ENCODE measurements at places on chromosomes 1 and 21.

DNA sequence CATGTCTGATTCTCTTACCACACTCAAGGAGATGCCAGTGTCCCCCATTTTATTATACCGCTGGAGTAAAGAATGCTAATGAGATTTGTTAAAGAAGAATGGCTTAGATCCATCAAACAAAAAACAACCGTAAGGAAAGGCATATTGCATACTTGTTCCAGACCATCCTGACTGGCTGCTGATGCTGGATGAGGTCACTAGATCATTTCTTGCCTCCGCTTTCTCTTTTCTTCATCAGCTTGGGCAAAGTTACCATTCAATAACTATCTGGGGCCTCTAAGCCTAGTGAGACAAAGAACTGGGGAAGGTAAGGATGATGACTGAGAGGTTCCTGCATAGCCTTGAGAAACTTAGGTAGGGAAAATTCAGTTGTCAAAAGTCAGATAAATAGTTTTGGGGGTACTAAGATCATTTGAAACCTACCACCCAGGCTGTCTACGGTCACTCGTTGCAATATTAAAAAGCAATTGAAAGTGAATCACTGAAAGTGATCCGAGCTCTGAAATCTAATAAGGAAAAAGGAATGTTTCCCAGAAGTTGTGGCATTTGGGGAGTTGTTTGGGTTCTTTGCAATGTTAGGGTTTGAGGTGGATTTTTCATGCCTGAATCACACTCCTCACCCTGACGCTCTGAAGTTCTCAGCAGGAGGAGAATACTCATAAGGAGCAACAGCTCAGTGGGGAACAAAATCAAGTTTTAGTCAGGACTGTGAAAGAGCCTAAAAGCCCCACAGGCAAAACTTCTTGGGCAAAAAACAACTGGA is 176.8 kb downstream of the HHIPL2 start:
- no peak for DNase-seq

DNA sequence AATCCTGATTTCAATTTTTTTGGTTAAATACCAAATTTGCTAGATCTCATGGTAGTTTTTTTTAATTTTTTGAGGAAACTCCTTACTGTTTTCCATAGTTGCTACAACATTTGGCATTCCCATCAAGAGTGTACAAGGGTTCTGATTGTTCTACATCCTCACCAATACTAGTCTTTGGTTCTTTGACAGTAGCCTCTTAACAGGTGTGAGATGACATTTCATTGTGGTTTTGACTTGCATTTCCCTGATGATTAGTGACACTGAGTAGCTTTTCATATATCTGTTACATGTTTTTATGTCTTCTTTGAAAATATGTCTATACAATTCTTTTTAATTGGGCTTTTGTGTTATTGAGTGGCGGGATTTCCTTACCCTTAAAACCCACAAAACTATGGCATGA is 20.9 kb upstream of the RGS13 start:
- no peak for DNase-seq

- DNase-seq = no peak
Measured at GRCh38 chr1:4726620-4727341, 72.4 kb downstream of the AJAP1 start.

- no peak for DNase-seq
Measured at GRCh38 chr1:202104073-202104472, 18.6 kb upstream of the GPR37L1 start.

- no peak for DNase-seq
Measured at GRCh38 chr1:25671929-25672328, 55.3 kb downstream of the MAN1C1 start.

GRCh38 chr21:34020005-34020847 is 53.2 kb upstream of the MRPS6 start:
- DNase-seq = no peak

GRCh38 chr1:161402446-161402845 is 34.8 kb upstream of the CFAP126 start:
- no peak for DNase-seq

- no peak for DNase-seq
Measured at GRCh38 chr1:246703581-246703980, 20.6 kb upstream of the SCCPDH start.

DNA sequence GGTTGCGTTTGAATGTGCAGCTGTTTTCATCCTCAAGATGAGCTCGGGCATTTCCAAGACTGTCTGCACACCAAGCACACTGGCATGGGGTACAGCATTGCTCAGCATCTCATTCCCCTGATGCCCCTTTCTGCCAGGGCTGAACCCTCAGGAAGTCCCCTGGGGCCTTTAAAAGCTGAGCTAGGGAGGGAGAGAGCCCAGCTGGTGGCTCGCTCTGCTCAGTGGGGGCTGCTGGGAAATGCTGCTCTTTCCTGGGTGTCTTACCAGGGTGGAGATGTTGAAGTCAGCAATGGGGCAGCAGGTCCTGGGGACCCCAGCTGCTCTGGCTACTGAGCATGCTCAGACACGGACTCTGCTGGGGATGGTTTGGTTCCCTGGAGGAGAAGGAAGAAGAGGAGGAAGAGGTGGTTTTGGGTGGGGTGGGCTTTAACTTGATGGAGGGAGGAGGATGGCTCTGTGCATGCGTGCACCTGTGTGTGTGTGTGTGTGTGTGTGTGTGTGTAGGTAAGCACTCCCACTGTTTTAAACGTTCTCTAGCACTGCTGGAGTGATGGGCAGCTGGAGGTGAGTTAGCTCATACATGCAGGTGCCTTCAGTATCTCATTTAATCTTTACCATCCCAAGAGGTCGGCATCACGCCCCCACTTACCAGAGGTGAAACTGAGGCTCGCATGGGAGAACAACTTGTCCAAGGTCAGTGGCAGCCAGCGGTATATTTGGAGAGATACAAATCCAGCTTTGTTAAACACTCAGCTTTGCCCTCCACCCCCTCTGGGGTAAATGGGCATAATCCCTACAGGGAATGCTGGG is 40.9 kb downstream of the ACTL8 start:
- no peak for DNase-seq

- no peak for DNase-seq
Measured at GRCh38 chr1:181011301-181012202, 11.1 kb downstream of the STX6 start.

- no peak for DNase-seq
Measured at GRCh38 chr21:33755354-33755753, 113.1 kb downstream of the ITSN1 start.

- DNase-seq = no peak
Measured at GRCh38 chr1:199612976-199613774, 414.3 kb upstream of the NR5A2 start.

DNA sequence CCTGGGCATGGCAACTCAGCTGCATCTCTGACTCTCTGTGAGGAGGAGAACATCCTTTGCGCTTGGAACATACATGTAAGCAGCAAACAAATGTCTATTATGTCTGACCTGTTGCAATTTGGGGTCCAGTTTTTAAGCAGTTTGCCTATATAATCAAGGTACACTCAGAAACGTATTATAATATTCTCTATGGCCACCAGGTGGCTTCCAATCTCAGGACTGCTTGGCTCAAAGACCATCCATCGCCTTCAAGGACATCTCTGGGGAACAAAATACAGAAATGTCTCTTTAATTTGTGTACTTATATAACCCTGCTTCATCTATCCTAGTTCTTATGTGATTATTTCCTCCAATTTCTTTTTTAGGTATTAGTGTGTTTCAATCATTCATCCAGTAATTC is 227.2 kb downstream of the OLFM3 start:
- DNase-seq = no peak

- DNase-seq = no peak
Measured at GRCh38 chr1:201850053-201850397, 21.1 kb downstream of the IPO9 start.

- no peak for DNase-seq
Measured at GRCh38 chr1:56434025-56434424, 145.3 kb downstream of the PLPP3 start.

DNA sequence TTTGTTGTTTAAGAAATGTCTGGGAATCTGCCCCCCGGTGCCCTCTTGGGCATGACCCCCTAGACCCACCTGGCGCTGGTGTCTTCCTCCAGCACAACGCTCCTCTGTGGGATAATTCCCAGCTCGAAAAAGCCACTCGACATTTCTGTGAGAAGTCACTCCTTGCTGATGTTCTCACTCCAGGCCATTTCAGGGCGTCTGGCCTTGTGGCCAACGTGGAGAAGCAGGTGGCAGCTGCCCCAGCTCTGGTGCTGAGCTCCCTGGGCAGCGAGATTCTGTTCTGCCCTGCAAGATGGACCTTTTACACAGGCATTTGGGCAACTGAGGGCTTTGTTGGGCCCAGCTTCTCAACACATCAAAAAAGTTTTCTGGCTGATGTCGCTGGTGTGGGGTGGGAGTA is 147.7 kb upstream of the WNT4 start:
- DNase-seq = no peak

DNA sequence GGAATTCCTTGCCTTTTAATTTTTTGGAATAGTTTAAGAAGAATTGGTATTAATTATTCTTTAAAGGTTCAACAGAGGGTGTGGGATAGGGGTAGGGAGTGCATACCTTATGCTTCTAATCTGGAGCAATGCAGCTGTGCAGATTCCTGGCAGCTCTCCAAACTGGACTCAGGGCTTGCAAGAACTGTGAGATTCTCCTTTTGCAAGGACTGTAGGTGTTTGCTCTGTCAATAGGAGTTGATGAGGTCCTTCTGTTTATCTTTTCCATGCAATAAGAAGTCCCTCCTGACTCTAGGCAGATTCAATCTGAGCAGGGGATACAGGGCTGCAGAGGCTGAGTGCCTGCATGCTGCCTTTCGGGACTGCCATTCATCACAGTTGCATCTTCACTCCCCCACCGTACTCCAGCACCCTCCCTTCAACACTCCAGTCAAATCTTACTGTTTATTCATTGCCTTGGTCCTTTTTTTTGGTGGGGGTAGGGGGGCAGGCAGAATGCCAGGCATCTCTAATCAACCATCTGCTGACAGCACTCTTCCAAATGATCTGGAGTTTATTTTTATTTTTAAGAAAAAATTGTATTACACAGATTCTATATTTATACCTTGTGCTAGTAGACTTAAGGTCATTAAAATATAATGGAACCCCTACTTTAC is 122.3 kb downstream of the DISC1 start:
- DNase-seq = no peak

- DNase-seq = no peak
Measured at GRCh38 chr1:220655509-220655908, 34.7 kb upstream of the C1orf115 start.

- DNase-seq = no peak
Measured at GRCh38 chr1:79469139-79469538, 462.6 kb upstream of the ADGRL4 start.

- DNase-seq = no peak
Measured at GRCh38 chr1:182113879-182114626, 52.5 kb upstream of the ZNF648 start.

Measured in effector CD4-positive, alpha-beta T cell (primary cell).